ENCODE measurements at places on chromosomes 1 and 21. TPM values are rescaled to one million over a fixed set of nuclear protein-coding genes. Genes with fewer than 3 reads are reported as not detected.

CFAP107 gene
- total RNA-seq = not detected

KCNJ15 gene
- total RNA-seq = 0.16 TPM

ST7L gene
- 12.8 TPM for total RNA-seq

SLFNL1 gene
- total RNA-seq = 0.60 TPM

CR1L gene
- not detected for total RNA-seq

ITLN2 gene
- not detected for total RNA-seq

ZFYVE9 gene
- total RNA-seq = 33.7 TPM

RNU1-3 gene
- 10,807 TPM for total RNA-seq

EFCAB14 gene
- total RNA-seq = 12.3 TPM

COL8A2 gene
- 3.0 TPM for total RNA-seq

RGS18 gene
- total RNA-seq = not detected

AQP10 gene
- total RNA-seq = not detected

SPATA1 gene
- total RNA-seq = 0.77 TPM

LUZP1 gene
- total RNA-seq = 13.7 TPM

TGFB2 gene
- total RNA-seq = 14.3 TPM

RGS16 gene
- total RNA-seq = 1.1 TPM

NRAS gene
- total RNA-seq = 28.8 TPM

WNT2B gene
- 4.6 TPM for total RNA-seq

BARHL2 gene
- total RNA-seq = not detected

ZSWIM5 gene
- 0.32 TPM for total RNA-seq

ANXA9 gene
- total RNA-seq = 0.63 TPM

HCN3 gene
- 0.95 TPM for total RNA-seq

RASSF5 gene
- total RNA-seq = 1.7 TPM

SIM2 gene
- total RNA-seq = not detected

PLCH2 gene
- 0.16 TPM for total RNA-seq

SELENBP1 gene
- 123 TPM for total RNA-seq

CFHR2 gene
- not detected for total RNA-seq

CRB1 gene
- total RNA-seq = 0.47 TPM

MSH4 gene
- 0.52 TPM for total RNA-seq

NMNAT2 gene
- total RNA-seq = under 0.01 TPM

LRRIQ3 gene
- total RNA-seq = 1.1 TPM

KMO gene
- not detected for total RNA-seq

ZCCHC17 gene
- 40.0 TPM for total RNA-seq

PPFIA4 gene
- total RNA-seq = 9.4 TPM

MAP7D1 gene
- total RNA-seq = 54.1 TPM

TLCD4 gene
- total RNA-seq = 0.16 TPM

TINAGL1 gene
- 2.4 TPM for total RNA-seq

LRRC38 gene
- not detected for total RNA-seq

LORICRIN gene
- not detected for total RNA-seq

PBX1 gene
- total RNA-seq = 77.5 TPM

GJA9 gene
- not detected for total RNA-seq

GSTM1 gene
- total RNA-seq = not detected

UTS2 gene
- total RNA-seq = not detected

NECTIN4 gene
- 0.34 TPM for total RNA-seq

PTPRU gene
- total RNA-seq = 15.8 TPM

FAM72D gene
- total RNA-seq = 0.09 TPM

IPP gene
- total RNA-seq = 13.9 TPM

ILDR2 gene
- not detected for total RNA-seq

UBL4B gene
- total RNA-seq = 0.09 TPM

KIF2C gene
- total RNA-seq = 0.60 TPM

AADACL3 gene
- total RNA-seq = not detected

AADACL4 gene
- total RNA-seq = 0.09 TPM

RGS1 gene
- total RNA-seq = not detected

FAM151A gene
- total RNA-seq = not detected

KIAA0040 gene
- total RNA-seq = under 0.01 TPM
